ENCODE measurements at places on chromosomes 4 and X. TPM values are rescaled to one million over a fixed set of nuclear protein-coding genes. Genes with fewer than 3 reads are reported as not detected.

DNA sequence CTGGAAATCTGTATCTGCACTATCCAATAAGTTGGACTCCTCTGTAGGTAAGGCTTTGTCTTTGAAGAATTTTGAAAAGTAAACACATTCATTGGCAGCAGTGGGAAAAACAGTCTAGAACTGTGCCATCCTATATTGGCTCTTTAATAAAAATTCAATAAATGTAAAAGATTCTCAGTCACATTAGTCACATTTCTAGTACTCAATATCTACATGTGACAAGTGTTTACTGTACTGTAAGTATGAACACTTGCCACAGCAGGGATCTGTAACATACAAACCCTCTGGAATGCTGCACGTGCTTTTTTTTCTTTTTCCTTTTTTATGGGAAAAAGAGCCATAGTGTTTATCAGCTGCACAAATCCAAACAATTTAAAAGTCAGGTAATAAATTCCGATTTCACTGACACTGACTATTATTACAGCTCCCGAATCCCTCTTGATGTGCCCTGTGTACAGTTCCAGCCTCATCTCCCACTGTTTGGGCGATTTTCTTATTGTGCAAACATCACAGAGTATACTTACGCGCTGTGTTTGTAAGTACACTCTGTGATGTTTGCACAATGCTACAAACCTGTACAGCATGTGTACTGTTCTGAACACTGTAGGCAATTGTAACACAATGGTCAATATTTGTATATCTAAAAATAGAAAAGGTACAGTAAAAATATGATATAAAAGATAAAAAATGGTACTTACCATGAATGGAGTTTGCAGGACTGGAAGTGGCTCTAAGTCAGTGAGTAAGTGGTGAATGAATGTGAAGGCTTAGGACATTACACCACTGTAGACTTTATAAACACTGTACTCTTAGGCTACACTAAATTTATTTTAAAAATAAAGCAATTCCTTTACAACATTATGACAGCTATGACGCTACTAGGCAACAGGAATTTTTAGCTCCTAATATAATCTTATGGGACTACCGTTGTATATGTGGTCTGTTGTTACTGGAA lies 8.7 kb downstream of the PYURF start:
- DNase-seq = no peak

DNA sequence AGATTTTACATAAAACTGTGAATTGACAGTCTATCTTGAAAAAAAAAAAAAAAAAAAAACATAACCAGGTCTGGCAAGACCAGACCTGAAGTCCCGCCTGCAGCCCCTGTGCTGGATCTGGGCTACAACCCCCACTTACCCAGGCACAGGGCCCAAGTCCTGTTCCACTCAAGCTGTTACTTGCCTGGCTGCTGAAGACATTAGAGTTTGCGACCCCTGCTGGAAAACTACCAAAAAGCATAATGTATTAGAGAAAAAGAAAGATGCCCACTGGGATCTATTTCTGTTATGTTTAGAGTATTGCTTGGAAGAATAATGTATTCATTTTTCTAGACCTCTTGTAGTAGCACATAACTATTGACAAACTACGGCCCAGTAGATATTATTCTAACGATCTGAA lies 4.7 kb downstream of the HS3ST1 start:
- DNase-seq = peak; percentile 22

GRCh38 chr4:174084981-174085380 lies 198.5 kb downstream of the FBXO8 start:
- DNase-seq = no peak

- DNase-seq = peak; percentile 32
Observed at GRCh38 chr4:27048429-27049238, 188.0 kb downstream of the STIM2 start.

DNA sequence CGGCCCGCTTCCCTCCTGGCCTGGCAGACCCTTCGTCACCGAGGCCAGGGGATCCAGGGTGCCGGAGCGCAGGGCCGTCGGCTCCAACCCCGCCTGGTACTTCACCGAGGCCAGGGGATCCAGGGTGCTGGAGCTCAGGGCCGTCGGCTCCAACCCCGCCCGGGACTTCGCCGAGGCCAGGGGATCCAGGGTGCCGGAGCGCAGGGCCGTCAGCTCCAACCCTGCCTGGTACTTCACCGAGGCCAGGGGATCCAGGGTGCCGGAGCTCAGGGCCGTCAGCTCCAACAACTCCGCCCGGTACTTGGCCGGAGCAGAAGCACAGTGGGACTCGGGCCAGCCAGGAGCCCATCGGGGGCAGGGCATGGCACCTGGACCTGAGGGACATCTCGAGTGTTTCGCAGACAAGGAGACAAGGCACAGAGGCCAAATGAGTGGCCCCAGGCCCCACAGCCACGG lies 85.1 kb downstream of the FAM53A start:
- no peak for DNase-seq

- no peak for DNase-seq
Observed at GRCh38 chr4:107376293-107376692, 340.2 kb upstream of the DKK2 start.

ETDB gene
- total RNA-seq = not detected
